ENCODE measurements at places on chromosomes 5 and 9.

DNA sequence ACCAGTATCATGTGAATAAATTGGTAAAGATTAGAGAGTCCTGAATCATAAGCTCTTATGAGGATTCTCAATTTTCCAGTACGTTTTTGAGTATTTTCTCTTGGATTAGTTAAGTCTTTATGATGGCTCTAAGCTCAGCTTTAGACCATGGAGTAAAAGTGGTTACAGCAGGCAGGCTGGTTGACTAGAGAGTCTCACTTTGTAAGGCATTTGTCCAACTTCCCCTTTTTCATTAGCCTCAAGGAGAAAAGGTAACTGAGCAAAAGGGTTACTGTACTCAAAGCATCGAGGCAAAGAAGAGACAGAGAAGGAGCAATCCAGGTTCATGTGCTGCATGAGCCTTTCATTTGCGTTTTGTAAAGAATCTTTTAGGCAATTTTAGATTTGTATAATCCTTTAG is 8.5 kb downstream of the NOP16 start:
- no peak for DNase-seq

DNA sequence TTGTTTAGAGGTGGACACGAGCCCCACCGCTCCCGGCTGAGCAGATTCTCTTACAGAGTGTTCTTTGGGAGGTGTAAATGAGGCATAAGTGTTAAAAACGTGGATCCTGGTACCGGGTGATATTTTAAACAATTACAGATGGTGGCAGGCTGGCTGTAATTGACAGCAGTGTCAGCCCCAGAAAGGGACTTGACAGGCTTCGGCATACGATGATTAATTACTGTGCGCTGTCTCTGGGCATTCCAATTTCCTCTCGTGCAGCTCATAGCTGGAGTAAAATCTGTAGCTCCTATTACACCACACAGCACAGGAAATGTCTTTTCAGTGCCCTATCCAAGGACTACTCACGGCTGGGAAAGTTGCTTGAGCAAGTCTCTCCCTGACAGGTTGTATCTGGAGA is 305.4 kb upstream of the IRX2 start:
- no peak for DNase-seq

DNA sequence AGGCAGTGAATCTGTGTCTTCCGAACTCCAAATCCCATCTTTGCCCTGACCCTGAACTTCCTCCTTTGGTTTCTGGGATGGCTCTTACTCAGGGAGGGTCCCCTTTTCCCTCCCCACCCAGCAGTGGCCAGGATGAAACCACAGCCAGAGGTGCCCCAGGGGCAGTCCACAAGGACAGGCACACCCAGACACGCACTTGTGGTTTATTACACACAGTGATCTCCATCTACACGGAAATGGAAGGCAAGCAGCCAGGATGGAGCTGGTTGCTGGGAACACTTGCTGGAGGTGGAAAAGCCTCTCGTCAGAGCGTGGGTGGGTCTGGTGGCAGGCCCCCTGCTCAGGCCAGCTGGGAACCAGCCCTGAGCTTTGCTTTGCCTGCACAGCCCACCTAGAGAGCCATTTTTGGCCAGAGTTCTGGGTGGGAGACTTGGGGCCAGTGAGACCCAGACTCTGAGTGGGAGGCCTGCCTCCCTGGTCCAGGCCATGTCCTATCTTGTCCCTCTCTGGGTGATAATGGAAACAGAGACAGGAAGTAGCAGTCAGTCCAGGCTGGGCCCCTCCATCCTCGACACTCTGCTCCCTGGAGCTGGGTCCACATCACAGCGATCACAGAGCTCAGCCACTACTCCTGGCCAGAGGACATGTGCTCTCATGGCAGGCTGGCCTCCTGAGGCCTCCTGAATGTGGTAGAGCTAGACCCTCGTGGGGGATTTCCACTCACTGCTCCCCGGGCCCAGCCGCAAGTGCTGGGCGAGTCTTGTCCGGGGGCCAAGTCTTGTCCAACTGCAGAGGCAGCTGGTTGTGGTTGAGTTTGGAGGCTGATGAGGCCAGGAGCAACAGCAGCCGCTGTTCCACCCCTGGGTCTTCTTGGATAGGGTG is 5.1 kb upstream of the PHYKPL start:
- DNase-seq = no peak

DNA sequence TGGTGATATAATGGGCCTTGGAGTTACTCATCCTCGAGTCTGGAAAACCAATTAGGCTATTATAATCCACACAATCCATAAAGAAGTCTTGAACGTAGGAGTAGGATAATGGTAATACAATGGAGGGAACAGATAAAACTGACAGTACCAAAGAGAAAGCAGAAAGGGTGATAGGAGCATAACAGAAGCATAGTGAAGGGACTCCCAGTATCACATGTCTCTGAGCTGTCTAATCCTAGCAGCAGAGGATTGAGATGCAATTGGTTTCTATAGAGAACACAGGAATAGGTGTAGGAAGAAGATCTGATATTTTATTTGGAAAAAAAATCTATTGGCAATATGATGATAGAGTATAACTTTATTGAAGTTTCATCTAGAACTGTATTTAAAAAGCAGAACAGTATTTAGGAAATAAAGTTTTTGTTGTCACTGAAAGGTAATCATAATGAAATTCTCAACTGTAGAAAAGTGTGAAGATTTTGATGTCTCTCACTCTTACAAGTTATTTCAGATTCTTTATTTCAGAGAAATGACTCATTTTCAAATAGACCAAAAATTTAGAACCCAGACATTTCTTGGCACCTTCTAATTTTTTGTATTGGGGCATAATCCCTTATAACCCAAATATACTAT is 25.4 kb downstream of the SRFBP1 start:
- DNase-seq = no peak

DNA sequence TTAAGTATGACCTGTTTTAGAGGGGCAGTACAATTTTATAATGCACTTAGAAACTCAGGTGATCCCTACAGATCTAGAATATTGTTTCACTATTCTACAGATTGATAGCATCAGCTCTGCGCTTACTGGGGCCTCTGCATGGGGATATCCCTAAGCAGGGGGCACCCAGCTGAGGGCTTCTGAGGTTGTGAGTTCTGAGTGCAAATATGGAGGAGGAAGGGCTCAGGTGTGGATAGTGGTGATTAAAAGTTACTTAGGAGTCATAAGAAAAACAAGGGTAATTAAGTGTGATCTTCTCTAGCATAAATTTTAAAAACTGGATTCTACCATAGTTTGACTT is 274.4 kb downstream of the EFNA5 start:
- DNase-seq = no peak

DNA sequence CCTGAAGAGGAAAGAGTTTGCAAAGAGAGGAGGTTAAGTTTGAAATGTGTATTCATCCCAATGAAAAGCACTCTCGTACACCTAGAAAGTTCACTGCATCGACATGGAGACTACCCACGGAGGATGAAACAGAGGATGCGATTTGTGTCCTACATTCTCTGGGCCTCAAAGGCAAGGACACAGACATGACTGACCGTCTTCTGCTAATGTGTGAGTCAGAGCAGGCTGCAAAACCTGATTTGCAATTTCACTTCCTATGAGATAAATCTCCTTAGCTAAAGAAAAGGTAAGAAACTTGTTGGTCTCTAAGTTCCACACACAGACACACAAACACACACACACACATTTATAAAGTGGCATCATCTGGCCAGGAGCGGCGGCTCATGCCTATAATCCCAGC is 98.6 kb downstream of the GNAQ start:
- no peak for DNase-seq

GRCh38 chr9:13278368-13279246 is 885 bp downstream of the MPDZ start:
- DNase-seq = no peak

DNA sequence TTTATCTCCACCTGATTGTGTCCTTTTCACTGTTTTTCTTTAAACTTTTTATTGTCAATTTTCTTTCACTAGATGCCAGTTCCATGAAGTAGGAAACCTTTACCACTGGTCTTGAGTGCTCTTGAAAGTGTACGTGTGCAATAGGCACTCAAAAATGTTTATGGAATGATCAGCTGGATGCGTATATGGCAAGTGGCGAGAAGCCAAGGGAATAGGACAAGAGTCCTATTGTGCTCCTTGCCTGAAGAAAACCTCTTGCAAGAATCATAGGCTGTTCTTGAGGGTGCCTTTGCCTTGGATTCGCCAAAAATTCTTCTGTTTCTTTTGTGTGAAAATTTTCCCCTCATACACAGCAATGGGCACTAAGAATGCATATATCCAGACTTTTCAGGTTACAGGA is 97.7 kb downstream of the GHR start:
- DNase-seq = no peak

DNA sequence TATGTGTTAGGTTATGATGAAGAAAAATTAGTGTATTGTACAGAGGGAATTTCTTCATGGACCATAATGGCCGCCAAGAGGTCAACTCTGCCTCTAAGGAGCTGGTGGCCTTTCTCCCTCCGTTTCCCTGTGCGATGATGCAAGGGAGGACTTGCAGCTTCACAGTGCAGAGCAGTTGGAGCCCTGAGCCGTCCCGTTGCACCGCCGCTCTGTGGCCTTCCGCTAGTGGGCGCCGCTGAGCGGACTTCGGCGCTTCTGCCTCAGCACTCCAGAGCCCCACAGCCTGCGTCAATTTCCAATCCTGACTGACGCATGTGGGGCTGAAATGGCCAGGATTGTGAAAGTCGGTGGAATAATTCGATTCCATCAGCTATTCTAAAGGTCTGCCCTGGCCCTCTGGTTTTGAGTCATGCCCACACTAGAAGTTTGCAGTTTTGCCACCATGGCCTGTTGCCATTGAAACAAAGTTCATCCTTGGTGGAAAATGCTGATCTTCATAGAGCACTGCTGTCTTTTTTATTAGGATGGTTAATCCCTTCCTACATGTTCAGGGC is 22.7 kb upstream of the LECT2 start:
- DNase-seq = peak; percentile 29

DNA sequence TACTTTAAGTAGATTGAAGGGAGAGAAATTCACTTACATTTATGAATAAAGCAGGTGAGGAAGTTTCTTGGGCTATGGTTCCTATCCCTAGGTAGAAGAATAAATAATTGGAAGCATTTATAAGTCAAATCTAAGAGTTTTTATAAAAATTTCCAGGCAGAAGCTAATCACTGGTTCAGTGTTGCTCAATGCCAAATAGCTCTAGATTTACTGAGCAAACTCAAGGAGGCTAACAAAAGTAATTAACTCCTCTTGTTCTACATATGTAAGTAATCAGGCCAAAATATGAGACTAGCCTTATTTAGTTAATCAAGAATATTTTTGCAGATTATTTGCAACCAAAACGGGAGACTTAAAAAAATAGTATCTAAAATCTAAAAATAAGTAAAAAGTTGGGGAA is 472.3 kb downstream of the PLK2 start:
- DNase-seq = no peak

- DNase-seq = no peak
Observed at GRCh38 chr5:154494036-154494435, 16.0 kb upstream of the HAND1 start.

DNA sequence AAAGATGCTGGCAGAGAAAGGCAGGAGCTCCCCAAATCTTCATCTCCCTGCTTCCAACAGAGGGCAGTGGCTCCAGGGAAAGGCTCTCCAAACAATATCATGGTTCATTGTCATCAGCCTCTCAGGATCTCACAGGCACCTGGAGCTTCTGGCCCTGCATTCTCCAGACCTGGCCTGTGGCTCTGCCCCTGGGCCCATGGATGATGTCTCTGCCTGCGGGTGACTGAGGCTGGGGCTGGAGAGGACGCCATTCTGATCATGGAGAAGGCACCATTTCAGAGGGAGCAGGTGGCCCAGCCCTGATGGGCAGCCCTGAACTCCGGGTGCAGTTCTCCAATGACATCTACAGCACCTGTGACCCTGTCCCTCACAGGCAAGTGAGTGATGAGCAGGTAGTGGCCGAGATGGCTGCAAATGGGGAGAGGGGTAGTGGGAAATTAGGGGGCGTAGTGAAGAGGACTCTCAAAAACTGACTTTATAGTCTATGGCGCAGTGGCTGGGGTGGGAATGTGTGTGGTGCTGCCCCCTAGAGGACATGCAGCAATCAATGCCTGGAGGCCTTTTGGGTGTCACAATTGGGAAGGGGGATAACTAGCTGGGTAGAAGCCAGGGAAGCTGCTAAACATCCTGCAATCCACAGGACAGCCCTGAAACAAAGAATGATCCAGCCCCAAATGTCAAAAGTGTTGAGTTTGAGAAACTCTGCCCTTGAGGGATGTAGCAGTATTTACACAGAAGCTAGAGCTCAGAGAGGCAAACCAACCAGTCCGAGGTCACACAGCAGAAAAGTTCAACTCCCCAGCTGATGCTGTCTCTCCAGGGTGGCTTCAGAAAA is 3.2 kb downstream of the SH3PXD2B start:
- DNase-seq = peak; percentile 29

GRCh38 chr5:173736374-173736773 is 119.9 kb upstream of the BOD1 start:
- DNase-seq = no peak

- no peak for DNase-seq
Observed at GRCh38 chr5:77168161-77168878, 42.2 kb upstream of the PDE8B start.

- DNase-seq = no peak
Observed at GRCh38 chr5:34991486-34992238, 56.1 kb downstream of the AGXT2 start.

DNA sequence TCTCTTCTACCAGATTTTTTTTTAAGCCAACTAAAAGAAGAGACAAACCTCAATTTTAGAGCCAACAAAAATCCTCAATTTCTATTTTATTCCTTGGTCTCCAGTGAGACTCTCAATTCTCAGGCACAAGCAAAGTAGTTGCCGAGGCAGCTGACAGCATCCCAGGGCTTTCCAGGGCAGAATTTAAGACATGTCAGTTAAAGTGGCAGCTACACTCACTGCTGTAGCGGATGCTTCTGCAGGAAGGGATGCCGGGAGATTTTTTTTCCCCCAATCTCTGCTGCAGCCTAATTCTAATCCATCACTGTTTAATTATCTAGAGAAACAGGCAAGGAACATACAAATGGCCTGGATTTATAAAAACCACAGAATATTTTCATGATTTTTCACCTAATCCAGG is 57.0 kb downstream of the TTC39B start:
- no peak for DNase-seq

DNA sequence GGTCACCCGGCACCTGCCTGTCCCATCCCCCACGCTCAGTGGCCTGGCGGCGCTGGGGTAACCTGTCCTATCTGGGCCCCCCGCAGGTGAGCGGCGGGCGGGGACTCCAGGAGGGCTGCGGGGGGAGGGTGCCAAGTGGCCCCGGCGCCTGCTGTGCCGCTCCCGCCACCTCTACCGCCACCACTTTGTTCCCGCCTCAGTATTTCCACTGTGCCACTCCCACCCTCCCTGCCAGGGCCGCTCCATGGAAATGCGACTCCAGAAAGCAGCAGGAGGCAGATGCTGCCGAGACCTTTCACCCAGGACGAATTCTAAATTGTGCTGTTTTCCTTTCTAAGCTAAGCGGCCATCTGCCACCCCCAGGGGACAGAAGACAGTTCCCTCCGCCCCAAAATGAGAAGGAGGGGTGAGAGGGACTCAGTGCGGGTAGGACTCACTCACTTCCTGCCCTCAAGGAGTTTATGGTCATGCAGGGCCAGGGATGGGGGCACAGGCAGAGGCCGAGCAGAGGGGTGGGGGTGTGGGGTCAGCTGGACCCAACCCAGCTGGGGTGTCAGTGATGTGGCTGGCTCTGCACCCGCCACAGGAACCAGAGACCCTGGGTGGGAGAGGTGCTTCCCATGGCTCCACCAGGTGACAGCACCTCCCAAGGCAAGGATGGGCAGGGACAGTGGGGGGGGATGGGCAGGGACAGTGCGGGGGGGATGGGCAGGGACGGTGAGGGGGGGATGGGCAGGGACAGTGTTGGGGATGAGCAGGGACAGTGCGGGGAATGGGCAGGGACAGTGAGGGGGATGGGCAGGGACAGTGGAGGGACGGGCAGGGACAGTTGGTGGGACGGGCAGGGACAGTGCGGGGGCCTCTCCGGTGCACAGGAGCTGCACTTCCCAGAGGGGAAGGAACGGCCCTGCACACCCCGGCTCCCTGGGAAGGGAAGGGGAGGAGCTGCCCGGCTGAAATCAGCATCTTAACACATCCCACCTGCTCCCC is 17.8 kb downstream of the NOTCH1 start:
- no peak for DNase-seq

Data from hematopoietic multipotent progenitor cell treated with erythropoietin and hydrocortisone succinate and interleukin-3 and kit ligand, for 15 days (in vitro differentiated cells).